GM12865 (cell line): ENCODE measurements at places on chromosomes 7 and 10.

GRCh38 chr7:98077762-98078161 lies 28.9 kb upstream of the LMTK2 start:
- no peak for DNase-seq

- no peak for DNase-seq
These were observed 34.8 kb downstream of the LRRC4 start for GRCh38 chr7:127996253-127997071.

DNA sequence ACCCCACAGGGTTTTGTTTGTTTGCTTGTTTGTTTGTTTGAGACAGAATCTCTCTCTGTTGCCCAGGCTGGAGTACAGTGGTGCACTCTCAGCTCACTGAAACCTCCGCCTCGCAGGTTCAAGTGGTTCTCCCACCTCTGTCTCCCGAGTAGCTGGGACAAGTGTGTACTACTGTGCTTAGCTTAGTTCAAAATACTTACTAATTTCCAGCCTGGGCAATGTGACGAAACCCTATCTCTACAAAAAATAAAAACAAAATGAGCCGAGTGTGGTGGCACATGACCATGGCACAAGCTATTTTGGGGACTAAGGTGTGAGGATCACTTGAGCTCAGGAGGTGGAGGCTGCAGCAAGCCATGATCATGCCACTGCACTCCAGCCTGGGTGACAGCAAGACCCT lies 15.2 kb upstream of the PRPF18 start:
- no peak for DNase-seq

GRCh38 chr10:126893206-126893605 lies 12.0 kb upstream of the DOCK1 start:
- no peak for DNase-seq

DNA sequence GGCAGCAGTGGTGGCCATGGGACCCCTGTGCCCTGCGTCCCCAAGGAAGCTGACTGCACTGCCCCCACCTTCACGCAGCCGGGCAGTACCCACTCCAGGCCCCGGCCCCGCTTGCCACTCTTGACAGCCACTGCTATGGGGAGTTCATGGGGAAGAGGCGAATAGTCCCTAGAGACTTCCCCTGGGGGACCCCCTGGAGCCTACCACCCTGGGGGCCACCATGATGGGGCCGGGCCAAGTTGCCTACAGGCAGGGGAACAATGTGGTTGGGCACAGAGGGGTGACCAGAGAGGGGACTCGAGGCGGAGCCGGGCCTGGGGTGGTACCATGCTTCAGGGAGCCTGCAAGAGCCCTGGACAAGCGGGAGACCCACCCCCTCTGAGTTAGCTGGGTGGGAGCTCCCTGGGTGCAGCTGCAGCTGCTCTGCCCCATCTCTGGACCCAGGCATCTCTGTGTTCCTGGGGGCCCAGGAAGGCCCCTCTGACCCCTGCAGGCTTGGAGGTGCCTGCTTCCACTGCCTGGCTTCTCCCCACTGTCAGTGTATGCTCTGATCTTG lies 567.6 kb downstream of the GRM8 start:
- no peak for DNase-seq

GRCh38 chr7:113010377-113010776 lies 76.2 kb downstream of the GPR85 start:
- no peak for DNase-seq

DNA sequence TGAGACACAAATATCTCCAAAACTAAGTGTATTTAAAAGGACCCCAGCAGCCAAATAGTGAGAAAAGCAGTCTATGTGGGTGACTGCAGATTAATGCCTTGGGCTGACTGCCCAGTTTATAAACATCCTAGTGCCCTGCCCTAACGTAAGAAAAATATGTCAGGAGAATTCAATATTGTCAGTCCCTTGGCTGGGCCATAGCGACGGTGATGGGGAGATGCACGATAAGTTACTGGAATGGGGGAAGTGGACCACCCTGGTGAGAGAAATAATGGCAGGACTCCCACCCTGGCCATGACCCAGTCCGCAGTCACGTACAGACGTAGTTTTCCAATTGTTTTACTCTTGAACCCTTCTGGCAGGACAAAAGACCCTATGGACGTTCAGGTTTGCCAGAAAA lies 48.0 kb downstream of the JCAD start:
- DNase-seq, result no peak

GRCh38 chr7:84073186-84073875 lies 121.3 kb downstream of the SEMA3A start:
- DNase-seq, result no peak

DNA sequence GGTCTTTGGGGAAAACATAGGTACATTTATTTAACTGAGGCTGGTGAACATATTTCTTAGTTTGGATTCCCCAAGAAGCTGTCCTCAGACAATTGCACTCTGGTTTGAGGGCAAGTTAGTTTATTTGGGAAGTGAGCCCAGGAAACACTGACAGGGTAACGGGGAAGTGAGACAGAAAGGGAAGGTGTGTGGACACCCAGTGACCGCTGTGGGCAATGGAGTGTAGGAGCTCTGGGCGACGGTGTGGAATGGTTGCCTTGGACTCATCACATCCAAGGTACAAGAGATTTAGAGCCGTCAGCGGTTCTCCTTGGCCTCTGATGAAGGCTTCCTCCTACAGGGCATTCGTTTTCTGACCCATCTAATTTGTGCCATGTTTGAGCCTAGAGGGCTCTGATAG lies 7.1 kb downstream of the MRC1 start:
- no peak for DNase-seq

- no peak for DNase-seq
These were observed 67.8 kb upstream of the NMT2 start for GRCh38 chr10:15236340-15236739.

- no peak for DNase-seq
These were observed 85.3 kb downstream of the ZNF33B start for GRCh38 chr10:42553064-42553407.

DNA sequence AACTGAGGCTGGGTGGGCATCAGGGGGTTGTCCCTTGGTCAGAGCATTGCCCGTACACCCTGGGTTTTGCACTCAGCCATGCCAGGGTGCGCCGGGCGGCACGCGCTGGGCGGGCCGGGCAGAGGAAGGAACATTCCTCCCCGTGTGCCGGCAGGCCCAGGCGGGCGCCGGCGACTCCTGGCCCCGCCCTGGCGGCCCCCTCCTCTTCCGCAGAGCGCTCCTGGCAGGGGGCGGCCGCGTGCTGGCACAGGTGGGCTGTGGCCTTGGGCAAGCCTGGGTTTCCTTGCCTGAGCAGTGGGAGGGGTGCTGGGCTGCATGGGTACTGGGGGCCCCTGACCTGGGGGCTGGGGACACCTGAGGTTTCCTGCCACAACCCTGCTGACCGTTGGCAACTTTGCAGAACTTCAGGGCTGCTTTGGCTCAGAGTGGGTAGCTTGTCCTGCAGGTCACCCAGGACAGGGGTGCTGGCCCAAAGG lies 3.9 kb downstream of the LFNG start:
- no peak for DNase-seq
